ENCODE measurements at places on chromosomes 7 and 10.

DNA sequence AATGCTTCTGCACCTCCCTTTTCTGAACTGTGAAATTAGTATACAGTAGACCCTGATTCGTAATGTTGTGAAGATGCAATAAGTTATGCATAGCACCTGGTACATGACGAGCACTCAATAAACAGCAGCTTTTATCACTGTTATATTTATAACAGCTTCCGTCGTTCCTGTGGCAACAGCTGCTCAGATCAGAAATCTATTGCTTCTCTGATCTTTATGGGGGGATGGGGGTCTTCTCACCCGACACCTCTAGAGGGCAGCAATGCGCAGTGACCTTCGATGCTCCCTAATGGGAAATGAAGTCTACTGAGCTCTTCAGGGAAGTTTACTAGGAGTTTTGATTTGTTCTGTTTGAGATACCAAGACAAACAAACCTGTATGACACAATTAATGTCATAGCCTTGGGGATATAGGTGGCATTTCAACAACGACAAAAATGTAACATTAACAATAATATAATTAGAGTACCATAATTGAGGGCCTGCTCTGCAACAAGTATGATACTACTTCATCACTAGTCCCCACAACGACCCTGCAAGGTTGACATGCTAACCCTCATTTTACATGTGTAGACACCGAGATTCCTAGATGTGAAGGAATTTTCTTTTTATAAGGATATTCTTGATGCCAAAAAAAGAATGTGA lies 289.6 kb downstream of the SFMBT2 start:
- DNase-seq: no peak

DNA sequence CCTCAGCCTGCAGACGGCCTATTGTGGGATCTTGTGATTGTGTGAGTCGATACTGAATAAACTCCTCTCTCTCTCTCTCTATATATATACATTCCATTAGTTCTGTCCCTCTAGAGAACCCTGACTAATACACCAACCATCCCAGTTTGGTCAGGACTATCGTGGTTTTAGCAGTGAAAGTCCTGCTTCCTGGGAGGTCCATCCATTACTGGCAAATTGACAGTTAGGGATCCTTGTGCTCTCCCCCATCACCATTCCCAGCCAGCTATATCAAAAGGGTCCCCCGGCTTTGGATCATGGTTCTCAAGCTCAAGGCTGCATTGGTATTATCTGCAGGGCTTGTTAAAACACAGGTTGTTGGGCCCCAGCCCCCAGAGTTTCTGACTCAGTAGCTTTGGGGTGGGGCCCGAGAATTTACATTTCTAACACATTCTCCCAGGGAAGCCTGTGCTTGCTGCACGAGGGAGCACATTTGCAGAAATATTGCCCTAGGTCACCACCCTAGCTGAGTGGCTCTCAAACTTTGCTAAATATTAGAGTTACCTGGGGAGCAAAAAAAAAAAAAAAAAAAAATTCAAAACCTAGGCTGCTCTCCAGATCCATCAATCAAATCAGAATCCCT lies 899.1 kb upstream of the AUTS2 start:
- no peak for DNase-seq

DNA sequence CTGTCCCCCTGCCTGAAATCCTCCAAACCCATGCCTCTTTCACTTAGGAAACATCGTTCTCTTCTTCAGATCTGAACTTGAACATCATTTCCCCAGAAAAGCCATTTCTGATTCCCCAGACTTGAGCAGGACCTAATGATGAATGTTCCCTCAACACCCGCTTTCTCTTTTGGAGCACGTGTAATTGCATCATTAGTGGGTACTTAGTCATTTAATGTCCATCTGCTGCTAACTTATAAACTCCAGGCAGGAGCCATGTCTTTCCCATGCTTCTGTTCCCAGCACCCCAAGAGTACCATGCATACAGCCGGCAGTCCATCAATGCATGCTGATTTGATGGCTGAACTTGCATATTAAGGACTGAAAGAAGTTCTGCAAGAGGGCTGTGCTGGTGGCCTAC lies 36.5 kb upstream of the ECHDC3 start:
- DNase-seq: no peak

- DNase-seq: no peak
Observed at GRCh38 chr10:48604039-48604990, 558 bp downstream of the ARHGAP22 start.

DNA sequence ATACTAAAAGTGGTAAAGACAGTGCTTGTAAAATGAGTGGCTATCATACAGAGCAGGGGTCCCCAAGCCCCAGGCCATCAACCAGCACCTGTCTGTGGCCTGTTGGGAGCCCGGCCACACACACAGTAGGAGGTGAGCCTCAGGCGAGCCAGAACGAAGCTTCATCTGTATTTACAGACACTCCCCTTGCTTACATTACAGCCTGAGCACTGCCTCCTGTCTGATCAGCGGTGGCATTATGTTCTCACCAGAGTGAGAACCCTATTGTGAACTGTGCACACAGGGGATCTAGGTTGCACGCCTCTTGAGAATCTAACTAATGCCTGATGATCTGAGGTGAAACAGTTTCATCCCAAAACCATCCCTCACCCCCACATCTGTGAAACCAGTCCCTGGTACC lies 58.7 kb downstream of the ITGA8 start:
- no peak for DNase-seq

- DNase-seq: no peak
Observed at GRCh38 chr10:58179238-58179637, 88.5 kb downstream of the IPMK start.

DNA sequence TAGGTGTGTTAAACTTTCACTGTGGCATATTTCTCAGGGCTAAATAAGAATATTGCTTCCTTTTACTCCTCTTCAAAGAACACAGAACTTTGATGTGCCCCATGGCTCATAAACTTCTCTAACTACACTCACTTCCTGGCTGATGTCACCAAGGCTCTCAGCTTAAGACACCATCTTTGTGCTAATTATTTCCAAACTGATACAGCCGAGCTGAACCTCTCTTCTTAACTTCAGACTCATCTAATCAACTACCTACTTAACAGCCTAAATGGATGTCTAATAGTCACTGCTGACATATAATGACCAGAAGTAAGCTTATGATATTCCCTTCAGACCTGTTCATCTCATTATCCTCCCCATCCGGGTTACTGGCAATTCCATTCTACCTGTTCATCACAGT lies 3.6 kb downstream of the C10orf67 start:
- no peak for DNase-seq

- DNase-seq: no peak
Observed at GRCh38 chr10:52351914-52352330, 37.8 kb downstream of the DKK1 start.

GRCh38 chr10:111161109-111161874 lies 84.5 kb downstream of the ADRA2A start:
- no peak for DNase-seq

DNA sequence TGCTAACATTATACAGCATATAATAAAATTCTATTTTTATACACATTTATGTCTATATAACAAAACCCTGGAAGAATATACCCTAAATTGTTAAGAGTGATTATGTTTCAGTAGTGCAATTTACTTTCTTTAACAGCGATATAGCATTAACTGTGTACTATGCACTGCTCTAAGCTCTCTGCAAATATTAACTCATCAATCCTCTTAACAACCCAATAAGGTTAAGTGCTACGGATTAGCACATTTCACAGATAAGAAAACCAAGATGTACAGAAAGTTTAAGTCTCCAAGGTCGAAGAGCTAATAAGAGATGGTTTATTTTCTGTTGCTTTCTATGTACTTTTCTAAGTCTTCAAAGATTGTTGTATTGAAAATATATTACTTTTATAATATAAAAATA lies 95.8 kb downstream of the SEMA3C start:
- DNase-seq: no peak

DNA sequence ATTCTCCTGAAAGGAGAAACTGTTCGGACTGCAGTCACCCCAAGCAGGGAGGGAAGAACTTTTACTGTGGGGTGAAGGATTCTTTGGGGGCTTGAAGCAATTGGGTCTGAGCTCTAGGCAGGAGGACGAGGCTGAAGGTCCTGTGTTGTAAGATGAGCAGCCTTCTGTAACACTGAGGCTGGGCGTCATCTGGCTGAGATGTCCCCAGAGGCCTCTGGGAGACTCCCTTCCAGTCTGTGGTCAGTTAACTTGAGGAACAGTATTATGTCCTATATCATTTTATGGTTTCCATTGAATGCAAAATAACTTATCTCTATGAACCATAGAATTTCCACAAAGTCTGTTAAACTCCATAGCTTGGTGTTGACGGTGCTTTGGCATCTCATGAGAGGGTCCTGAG lies 26.3 kb downstream of the FIGNL1 start:
- DNase-seq: no peak

DNA sequence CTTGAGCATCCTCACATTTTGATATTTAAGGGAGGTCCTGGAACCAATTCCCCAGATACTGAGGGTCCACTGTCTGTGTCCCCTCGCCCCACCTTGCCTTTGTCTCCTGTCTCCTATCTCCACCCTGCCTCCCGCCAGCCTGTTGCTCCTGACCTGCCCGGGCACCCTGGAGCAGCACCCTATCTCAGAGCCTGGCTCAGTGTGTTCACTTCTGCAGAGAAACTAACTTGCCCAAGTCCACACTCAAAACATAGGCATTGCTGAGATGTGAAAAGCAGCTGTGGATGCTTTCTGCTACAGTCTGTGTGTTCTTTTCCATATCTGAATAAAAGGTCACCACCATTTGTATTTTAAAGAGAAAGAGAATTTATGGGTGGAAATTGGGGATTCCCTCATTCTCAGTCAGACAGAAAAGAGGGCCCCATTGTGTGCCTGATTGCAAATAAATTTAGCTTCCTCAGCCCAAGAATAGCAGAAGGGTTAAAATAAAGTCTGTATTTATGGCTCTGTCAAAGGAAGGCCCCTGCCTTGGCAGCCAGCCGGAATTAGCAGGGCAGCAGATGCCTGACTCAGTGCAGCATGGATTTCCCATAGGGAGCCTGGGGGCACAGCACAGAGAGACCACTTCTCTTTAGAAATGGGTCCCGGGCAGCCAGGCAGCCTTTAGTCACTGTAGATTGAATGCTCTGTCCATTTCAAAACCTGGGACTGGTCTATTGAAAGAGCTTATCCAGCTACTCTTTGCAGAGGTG lies 161.3 kb downstream of the EGFR start:
- no peak for DNase-seq

DNA sequence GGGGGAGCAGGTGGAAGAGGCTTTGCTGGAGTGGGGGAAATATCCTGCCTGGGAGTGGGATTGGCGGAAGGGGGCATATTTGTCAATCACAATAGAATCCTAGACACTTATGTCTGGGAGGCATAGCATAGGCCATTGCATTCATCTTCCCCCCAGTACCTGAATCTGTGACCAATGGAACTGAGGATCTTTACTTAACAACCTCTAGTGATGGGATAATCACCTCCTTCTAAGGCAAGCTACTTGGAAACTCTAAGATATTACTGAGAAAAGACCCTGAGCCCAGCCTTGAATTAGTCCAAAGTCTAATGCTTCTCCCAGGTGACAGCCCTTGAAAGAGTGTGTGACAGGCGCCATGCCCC lies 90.7 kb downstream of the NPSR1 start:
- no peak for DNase-seq

- no peak for DNase-seq
Observed at GRCh38 chr10:12890958-12891357, 110.6 kb downstream of the CCDC3 start.

Measured in iPS DF 19.7 (cell line).